ENCODE measurements at places on chromosomes 6 and 20. TPM values are rescaled to one million over a fixed set of nuclear protein-coding genes. Genes with fewer than 3 reads are reported as not detected.

Gene PRKN
- 2.0 TPM for total RNA-seq

Gene ATF6B
- total RNA-seq, result 40.6 TPM

Gene CRISP1
- not detected for total RNA-seq

Gene LGSN
- not detected for total RNA-seq

Gene PAX1
- not detected for total RNA-seq

Gene WFDC10B
- not detected for total RNA-seq

Gene FRS3
- total RNA-seq, result 2.7 TPM

Gene ANKEF1
- 0.65 TPM for total RNA-seq

Gene GRM4
- total RNA-seq, result 0.08 TPM

Gene GJA10
- total RNA-seq, result not detected

Gene RPS18
- 1,533 TPM for total RNA-seq

Gene PPP1R3D
- 4.8 TPM for total RNA-seq

Gene TUBB2A
- total RNA-seq, result 5.0 TPM

Gene SNX9
- total RNA-seq, result 182 TPM

Gene ULBP3
- 0.41 TPM for total RNA-seq

Gene FAM217B
- 6.9 TPM for total RNA-seq

Gene CGA
- total RNA-seq, result not detected

Gene OR11A1
- total RNA-seq, result not detected

Gene PBX2
- 6.5 TPM for total RNA-seq

Gene MTO1
- total RNA-seq, result 33.5 TPM
